ENCODE measurements at places on chromosomes 12 and 14.

DNA sequence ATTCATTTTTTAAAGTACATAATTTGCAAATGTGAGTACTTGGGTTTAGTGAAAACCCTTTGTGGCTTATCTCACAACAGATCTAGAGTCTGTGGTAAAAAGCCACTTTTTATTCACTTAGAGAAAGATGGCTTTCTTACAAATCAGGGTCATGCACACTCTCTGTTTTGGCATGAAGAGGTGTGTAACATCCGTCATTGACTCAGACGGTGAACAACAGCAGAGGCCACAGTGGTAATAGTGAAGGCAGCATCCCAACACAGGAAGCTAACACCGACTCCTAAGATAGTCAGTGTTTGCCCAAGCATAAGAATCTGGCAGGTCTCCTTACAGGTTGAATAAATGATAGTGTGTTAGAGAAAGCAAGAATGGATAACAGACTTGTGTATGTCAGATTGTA is 593.0 kb downstream of the SOX5 start:
- no peak for DNase-seq

DNA sequence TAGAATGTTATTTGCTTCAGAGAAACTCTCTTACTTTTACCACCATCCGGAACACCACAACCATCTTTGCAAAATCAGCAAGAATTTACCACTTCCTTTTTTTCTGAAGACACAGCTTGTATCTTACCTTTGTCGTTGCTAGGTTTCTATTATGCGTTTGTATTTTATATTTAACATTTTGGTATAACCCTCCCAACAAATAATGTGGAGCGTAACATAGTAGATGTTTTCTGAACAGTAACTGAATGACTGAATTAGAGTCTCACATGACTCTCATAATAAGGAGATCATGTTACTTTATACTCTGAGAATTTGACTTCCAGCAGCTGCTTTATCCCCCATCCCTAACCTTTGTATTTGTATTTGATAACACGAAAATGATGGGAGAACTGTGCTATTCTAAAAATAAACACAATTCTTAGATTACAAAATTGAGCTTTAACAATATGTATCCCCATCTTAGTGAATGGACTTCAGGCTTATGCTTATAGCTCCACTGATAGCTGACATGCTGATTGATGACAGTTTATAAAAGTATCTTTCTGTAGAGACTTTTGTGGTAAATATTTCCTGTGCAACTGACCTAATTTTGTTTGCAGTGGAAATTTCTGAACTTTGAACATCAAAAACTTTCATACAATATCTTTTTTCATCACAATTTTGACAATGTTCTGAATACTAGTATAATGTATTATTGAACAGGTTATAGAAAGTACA is 7.9 kb upstream of the KLRB1 start:
- no peak for DNase-seq

GRCh38 chr12:85152311-85152729 is 116.2 kb downstream of the LRRIQ1 start:
- DNase-seq = no peak

DNA sequence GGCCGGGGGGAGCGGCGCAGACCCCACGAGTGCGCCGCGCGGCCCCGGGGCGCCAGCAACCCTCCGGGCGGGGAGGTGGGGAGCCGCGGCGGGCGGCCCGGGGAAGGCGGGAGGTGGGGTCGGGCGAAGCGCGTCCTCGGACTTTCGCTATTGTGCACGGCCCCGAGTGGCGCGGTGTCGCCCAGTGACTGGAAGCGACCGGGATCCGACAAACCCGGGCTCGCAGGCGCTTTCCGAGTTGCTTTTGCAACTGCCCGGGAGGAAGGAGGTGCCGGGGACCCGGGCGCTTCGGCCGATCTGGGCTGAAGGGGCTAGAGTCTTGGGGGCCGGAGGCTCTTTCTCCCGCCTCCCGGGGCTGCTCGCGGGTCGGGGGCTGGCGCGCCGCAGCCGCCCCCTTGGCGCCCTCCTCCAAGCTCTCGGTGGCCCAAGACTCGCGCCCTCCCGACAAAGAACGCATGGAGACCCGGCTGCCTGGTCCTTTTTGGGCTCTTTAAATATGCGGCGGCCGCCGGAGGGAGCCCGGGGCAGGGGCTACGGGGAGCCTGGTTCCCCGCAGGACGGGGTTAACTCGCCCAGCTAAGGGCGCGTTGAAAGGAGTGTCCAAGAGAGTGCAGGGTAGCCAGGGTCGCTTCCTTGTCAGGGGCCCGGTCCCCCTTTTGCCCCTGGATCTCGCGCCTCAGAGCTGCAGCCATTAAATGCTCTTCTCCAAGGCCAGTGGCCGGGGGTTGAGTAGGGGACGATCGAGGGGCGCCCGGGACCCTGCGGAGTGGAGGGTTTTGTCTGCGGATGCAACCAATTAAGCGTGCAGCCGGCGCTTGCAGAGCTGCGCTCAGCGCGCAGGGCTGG is 1.4 kb downstream of the HMGA2 start:
- DNase-seq = no peak

GRCh38 chr14:72917094-72917802 is 9.0 kb upstream of the DCAF4 start:
- DNase-seq = no peak

GRCh38 chr12:113850309-113851056 is 115.6 kb downstream of the RBM19 start:
- DNase-seq = no peak

GRCh38 chr12:131894981-131895639 is 688 bp downstream of the ULK1 start:
- DNase-seq = no peak

DNA sequence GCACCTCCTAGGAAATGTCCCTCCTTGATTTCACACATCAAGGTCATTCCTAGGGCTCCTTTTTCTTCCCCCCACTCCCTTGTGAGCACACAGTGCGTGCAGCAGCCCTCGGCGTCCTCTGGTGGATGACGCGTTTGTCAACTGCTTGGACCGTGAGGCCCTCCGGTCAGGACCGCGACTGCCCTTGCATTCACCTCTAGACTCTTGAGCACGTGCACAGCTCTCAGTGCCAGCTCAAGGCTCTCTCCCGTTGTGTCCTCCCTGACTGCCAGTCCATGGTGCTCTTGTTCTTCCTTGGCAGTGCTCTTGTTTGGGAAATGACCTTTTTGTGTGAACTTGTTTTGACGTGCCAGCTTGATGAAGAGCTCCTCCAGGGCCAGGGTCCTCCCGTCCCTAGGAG is 67.9 kb downstream of the TSPAN9 start:
- no peak for DNase-seq

- no peak for DNase-seq
Measured at GRCh38 chr12:56522411-56523193, 982 bp downstream of the RBMS2 start.

DNA sequence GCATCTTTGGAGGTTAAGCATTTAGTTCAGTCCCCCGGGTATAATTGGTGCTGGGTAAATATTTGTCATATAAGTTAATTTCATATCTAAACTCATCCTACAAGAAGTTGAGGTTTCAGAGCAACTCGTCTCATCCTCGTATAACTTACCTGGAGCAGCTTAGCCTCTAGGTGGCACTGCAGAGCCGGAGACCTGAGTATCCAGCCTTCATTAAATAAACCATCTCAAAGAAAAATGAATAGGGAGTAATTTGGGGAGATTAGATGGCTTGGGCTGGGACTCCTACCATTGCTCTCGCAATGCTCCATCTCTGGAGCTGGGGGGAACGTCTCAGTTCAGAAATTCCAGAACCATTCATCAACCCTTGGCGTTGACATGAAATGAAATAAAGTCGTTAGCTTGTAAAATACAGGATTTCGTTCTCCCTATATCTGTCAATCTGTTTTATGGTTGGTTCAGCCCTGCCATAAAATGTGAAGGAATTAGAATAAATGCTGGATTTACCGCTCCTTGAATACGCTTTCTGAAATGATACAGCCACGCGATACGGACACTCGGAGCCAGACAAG is 122.9 kb upstream of the TMEM132D start:
- no peak for DNase-seq

GRCh38 chr12:82832981-82833380 is 146.3 kb downstream of the TMTC2 start:
- DNase-seq = no peak

GRCh38 chr14:78836777-78837176 is 666.6 kb downstream of the NRXN3 start:
- DNase-seq = peak; percentile 0

- no peak for DNase-seq
Measured at GRCh38 chr12:5921027-5921909, 23.8 kb downstream of the ANO2 start.

- DNase-seq = no peak
Measured at GRCh38 chr14:69664865-69665526, 53.6 kb downstream of the SUSD6 start.

DNA sequence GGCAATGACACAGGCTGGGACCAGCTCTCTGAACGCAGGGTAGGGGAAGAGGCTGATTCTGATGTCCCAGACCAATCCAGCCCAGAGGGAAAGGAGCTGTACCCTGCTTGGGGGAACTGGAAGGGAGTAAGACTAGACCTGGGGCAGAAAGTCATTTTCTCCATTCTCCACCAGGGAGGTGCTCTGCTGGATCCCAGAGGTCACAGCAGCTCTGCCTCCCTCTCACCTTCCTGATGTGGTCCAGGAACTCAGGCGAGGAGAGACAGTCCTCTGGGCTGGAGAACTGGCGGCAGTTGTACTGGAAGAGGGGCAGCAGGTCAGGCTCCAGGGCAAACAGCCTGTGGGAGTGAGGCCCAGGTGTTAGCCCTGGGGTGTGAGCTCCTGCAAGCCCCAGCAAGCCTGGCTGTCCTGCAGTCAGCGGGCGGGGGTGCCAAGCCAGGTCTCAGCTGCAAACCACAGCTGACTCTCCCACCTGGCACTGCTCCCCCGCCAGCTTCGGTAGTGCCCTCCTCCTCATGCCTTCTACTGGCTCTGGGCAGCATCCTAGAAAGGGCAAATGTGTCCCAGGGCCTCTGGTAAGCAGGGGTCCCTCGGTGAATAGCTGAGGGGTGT is 1.9 kb downstream of the NGB start:
- DNase-seq = no peak

DNA sequence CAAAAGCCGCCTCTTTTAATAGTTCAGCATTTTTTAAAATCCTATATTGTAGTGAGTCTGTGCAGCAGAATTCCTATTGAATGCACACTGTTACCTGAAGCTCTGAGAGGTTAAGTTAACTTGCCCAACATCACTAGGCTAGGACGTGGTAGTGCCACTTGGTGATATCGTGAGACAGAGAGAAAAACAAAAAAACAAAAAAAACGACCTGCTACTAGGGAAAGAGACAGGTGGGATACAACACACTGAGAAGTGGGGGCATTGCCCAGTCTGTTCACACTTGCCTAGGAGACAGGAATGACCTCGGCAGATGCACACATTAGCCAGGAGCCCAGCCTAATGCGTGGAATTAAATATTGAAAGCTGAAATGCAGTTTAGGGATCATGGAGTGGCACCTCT is 129.7 kb upstream of the CCND2 start:
- DNase-seq = no peak

GRCh38 chr14:86035882-86036281 is 505.9 kb downstream of the FLRT2 start:
- DNase-seq = no peak

GRCh38 chr14:103773521-103773920 is 57.9 kb downstream of the ZFYVE21 start:
- no peak for DNase-seq

GRCh38 chr12:94875525-94875924 is 128.0 kb downstream of the NDUFA12 start:
- no peak for DNase-seq

DNA sequence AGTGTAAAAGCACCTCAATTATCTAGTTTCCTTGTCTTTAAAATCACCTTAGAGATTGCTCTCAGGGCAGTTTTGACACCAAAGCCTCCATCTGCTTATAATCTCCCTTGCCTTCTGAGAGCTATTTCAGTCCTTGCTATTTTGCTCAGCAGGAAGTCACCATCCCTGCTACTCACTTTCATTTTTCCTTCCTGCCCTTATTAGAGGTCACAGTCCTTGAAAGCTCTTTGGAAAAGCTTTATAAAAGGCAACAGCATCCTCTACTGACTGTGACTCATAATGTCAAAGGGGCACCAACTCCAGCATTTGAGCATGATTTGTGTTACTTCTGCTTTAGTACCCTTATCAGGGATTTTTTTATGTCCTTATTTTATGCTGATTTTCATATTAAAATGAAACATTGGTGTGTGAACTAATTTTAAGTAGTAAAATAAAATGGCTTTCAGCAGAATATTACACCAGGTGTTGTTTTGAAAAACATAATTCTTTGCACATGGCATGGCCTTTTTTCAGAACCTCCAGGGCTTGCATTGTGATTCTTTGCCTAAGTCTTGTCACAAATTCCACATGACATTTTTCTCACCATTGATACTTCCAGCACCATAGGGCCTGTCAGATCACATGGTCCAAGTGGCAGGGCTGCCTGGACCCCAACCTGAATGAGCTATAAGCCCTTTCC is 213.0 kb downstream of the ADAMTS20 start:
- DNase-seq = no peak

DNA sequence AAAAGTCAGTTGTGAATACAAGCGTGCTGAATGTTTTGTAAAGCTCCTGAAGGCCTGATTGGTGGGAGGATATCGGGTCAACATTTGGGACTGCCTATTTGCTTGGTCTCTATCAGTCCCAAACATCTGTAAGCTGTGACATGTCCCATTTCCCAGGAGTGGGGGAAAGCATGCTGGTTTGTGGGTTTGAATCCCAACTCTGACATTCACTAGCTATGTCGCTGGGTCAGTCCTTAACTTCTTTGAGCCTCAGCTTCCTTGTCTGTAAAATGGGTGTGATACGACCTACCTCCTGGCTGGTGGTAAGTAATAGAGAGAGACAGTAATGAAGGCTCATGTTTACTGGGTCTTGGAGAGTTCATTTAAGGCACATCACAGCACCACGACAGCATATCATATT is 136.7 kb downstream of the CHST11 start:
- no peak for DNase-seq

All from stimulated activated CD4-positive, alpha-beta T cell treated with anti-CD3 and anti-CD28 coated beads, Interleukin-1b, Interleukin-23, amount 100 ng/mL, for 24 hours (primary cell).